Thyroid gland (tissue), 4 donors: ENCODE measurements at places on chromosomes 5 and 9. TPM values are rescaled to one million over a fixed set of nuclear protein-coding genes. Genes with fewer than 3 reads are reported as not detected.

DNA sequence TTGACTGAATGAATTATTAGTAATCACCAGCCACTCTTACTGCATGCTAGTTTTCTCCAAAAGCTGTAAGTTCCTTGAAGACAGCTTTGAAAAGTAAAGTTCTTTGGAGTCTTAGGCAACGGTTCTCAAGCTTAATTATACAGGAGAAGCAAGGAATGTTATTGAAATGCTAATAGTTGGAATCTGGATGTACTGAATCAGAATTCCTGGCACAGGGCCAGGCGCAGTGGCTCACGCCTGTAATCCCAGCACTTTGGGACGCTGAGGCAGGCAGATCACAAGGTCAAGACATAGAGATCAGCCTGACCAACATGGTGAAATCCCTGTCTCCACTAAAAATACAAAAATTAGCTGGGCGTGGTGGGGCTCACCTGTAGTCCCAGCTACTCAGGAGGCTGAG, 33.4 kb downstream of the GRIA1 start:
- no peaks in the 10 kb centered on the region for H3K27me3 ChIP-seq
- H3K27ac ChIP-seq: no peak overlapping the region
- no peak overlapping the region for H3K4me3 ChIP-seq
- no peaks in the 10 kb centered on the region for H3K36me3 ChIP-seq
- DNase-seq: no peak

DNA sequence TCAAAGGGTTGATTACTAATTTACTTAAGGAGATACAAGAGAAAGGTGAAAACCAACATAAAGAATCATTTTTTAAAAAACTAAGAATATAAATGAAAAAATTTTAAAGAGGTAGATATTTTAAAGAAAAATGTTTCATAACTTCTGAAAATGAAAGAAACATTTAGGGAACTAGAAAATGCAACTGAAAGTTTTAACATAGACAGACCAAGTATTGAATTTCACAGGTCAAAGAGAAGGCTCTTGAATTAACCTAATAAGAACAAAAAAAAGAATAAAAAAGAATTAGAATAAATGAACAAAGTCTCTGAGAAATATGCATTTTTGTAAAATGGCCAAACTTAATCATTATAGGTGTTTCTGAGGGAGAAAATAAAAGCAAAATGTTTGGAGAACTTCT, 16.1 kb upstream of the FAM174A start:
- no peaks in the 10 kb centered on the region for H3K4me1 ChIP-seq
- no peak overlapping the region for H3K27ac ChIP-seq
- no peaks in the 10 kb centered on the region for H3K27me3 ChIP-seq

DNA sequence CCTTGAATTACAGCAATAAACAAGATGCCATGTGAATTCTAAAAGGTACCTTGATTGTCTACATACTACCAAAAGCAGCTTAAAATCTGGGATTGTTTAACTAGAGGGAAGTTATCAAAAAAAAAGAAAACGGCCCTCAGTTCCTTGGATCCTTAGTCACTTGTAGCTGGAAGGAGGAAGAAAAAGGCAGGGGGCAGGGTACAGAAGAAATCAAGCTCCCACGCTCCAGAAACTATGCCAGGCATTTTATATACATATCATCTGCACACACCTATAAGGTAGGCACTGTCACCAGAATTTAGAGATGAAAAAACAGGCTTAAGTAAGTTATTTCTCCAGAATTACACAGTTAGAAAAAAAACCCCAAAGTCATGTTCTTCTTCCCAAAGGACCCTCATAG, 63.4 kb downstream of the SCAI start:
- H3K4me3 ChIP-seq: no peak overlapping the region
- no peaks in the 10 kb centered on the region for H3K27me3 ChIP-seq
- H3K27ac ChIP-seq: no peak overlapping the region
- H3K4me1 ChIP-seq: no peaks in the 10 kb centered on the region

DNA sequence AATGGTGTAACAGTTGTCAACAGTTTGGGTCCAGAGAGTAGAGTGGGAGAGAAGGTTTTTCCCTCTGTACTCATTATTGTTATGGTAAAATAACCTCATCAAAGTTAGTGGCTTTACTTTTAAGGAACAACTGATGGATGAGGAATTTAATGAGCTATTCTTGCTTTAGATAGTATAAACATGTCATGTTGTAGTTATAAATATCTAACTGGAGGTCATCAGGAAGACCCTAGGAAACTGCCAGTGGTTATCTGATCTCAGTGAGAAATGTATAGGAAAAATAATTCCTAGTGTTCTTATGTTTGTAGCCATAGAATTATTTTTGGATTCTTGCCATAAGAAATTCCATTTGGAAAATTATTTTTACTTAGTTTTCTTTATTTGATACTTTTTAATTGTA, 4.1 kb downstream of the ERCC6L2 start:
- H3K36me3 ChIP-seq: peaks cover 6% of the 10 kb centered on the region
- H3K4me1 ChIP-seq: peaks cover 2% of the 10 kb centered on the region
- H3K27me3 ChIP-seq: no peaks in the 10 kb centered on the region
- no peak overlapping the region for H3K4me3 ChIP-seq
- H3K27ac ChIP-seq: no peak overlapping the region

DNA sequence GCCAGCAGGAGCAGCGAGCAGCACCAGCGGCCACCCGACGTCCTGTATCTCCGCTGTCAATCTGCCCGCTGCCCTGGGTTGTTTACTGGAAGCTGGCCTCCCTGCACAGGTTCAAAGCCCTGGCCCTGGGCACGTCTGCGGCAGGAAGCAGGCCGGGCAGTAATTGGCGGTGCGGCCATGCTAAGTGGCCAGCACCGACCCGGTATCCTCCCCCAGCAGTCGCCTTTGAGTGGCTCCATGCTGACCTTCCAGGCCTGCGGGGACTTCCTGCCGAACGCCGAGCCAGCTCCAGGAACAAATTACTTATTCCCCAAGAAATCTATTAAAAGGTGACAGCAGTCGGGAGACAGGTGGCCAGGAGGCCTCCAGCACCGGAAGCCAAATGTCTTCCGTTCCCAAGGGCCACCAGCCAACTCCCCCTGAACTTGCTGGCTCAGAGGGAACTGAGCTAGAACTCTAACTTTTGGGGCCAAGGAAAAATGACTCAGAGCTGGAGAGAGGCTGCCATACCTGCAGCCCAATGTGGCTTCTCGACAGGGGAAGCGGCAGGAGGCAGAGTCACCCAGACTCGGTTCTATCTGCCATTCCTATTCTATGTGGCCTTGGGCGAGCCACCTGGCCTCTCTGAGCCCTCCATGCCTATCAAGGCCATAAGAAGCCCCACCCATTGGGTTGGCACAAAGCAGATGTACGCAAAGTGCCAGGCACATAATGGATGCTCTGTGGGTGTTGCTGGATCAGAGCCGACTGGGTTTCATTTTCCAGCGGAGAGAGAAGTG, 13.7 kb upstream of the PSMB7 start:
- no peaks in the 10 kb centered on the region for H3K36me3 ChIP-seq
- H3K27me3 ChIP-seq: no peaks in the 10 kb centered on the region
- no peak overlapping the region for H3K27ac ChIP-seq

- H3K4me1 ChIP-seq: peaks cover 54% of the 10 kb centered on the region
- peaks cover 25% of the 10 kb centered on the region for H3K36me3 ChIP-seq
- H3K4me3 ChIP-seq: no peak overlapping the region
- no peaks in the 10 kb centered on the region for H3K27me3 ChIP-seq
- no peak for DNase-seq
Observed at GRCh38 chr9:113585555-113585954, 122.0 kb downstream of the RGS3 start.

GRCh38 chr5:154829589-154830218, 20.7 kb downstream of the FAXDC2 start:
- no peak overlapping the region for H3K4me3 ChIP-seq
- peaks cover 4% of the 10 kb centered on the region for H3K36me3 ChIP-seq
- peaks cover 17% of the 10 kb centered on the region for H3K4me1 ChIP-seq
- no peaks in the 10 kb centered on the region for H3K27me3 ChIP-seq

GRCh38 chr5:124140060-124140459, 606.4 kb downstream of the ZNF608 start:
- H3K4me3 ChIP-seq: no peak overlapping the region
- H3K27ac ChIP-seq: no peak overlapping the region
- no peaks in the 10 kb centered on the region for H3K27me3 ChIP-seq

ZBED3 gene
- total RNA-seq: 31.4 TPM

NIPAL4 gene
- not detected for total RNA-seq

SLC34A1 gene
- total RNA-seq: not detected

DAPK1 gene
- total RNA-seq: 39.9 TPM

GPRIN1 gene
- 0.75 TPM for total RNA-seq
